Activated naive CD4-positive, alpha-beta T cell treated with anti-CD3 and anti-CD28 coated beads for 36 hours (primary cell): ENCODE measurements at places on chromosomes 6 and 20. TPM values are rescaled to one million over a fixed set of nuclear protein-coding genes. Genes with fewer than 3 reads are reported as not detected.

Gene EPHA7
- total RNA-seq: not detected

Gene LPA
- total RNA-seq: not detected

Gene HLA-DPA1
- total RNA-seq: 15.3 TPM

Gene SH3BGRL2
- 0.62 TPM for total RNA-seq

Gene BPIFA2
- total RNA-seq: not detected

Gene SNAP91
- not detected for total RNA-seq

Gene FUT9
- total RNA-seq: not detected

- H3K27ac ChIP-seq: no peak overlapping the region
- H3K4me1 ChIP-seq: peaks cover 38% of the 10 kb centered on the region
- no peak for DNase-seq
- no peak overlapping the region for H3K4me3 ChIP-seq
- no peaks in the 10 kb centered on the region for H3K36me3 ChIP-seq
- H3K27me3 ChIP-seq: no peaks in the 10 kb centered on the region
These were observed 106.4 kb upstream of the CARMIL1 start for GRCh38 chr6:25172819-25173218.

GRCh38 chr6:13368731-13369115 lies 40.4 kb upstream of the TBC1D7 start:
- peaks cover 3% of the 10 kb centered on the region for H3K36me3 ChIP-seq
- DNase-seq: no peak
- no peak overlapping the region for H3K27ac ChIP-seq
- peaks cover 4% of the 10 kb centered on the region for H3K4me1 ChIP-seq
- H3K4me3 ChIP-seq: no peak overlapping the region

DNA sequence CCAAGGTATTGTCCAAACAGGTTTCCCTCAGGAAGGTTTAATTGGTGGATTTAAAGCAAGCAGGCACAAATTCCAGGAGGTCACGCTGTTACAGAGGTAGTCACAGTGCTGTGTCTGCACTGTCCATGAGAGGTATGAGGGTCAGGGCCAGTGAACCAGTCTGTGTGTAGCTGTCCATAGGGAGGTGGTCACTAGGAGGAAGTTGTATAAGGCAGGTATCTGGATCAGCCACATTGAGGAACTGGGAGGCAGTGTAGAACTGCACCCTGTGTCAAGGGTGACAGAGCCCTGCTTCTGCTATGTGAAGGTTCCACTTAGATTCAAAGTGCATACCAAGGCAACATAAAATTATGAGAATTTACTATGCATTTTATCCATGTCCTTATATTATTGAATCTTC lies 73.3 kb downstream of the MAP3K4 start:
- peaks cover 10% of the 10 kb centered on the region for H3K36me3 ChIP-seq
- no peak overlapping the region for H3K27ac ChIP-seq
- H3K27me3 ChIP-seq: no peaks in the 10 kb centered on the region

DNA sequence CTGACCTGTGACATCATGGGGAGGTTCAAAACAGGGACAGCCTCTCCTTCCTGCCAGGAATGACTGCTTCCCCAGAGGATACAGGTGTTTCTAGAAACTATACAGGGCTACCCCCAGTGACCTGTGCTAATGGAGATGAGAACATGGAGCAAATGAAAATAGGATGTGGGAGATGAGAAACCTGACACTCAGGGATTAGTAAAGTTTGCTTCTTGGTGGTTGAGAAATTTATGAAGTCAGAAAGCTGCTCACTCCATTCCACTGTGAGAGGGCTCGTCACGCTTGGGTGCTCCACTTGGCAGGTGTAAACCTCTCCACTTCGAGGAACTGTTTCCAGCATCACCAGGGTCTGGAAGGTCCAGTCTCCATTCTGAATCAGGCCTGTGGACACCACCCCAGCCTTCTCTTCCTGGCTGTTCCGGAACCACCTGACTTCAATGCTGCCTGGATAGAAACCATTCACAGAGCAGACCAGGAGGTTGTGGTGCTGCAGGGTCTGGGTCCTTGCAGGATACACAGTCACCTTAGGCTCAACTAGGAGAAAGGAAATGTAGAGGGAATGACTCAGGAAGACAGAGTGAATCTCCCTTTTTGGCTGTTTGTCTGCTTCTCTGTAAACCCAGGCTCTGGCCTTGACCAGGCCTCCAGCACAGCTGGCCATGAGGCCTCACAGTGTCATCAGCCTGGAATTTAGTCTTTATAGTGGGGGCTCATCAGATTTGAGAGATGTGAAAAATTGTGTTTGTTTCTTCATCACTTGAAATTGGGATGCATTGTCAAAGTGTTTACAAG lies 10.8 kb downstream of the HLA-DRB5 start:
- no peak overlapping the region for H3K27ac ChIP-seq
- DNase-seq: no peak
- H3K4me1 ChIP-seq: no peaks in the 10 kb centered on the region
- H3K36me3 ChIP-seq: no peaks in the 10 kb centered on the region
- no peak overlapping the region for H3K4me3 ChIP-seq
- peaks cover under 1% of the 10 kb centered on the region for H3K27me3 ChIP-seq

DNA sequence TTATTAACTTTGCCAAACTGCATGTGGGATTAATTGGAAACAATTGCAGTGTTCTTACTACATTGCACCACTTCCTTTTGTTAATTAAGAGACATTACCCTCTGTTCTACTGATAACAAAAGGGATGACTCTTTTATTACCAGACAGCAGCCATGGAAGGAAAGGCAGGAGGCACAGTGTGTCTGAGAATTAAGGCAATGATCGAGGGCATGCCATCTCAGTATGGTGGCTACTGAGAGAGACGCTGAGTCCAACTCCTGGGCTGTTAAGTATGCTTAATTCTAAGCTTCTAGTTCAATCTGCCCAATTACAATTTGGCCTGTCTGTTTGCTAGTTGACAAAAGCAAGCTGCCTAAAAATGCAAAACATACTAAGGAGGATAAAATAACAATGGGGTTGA lies 227.4 kb downstream of the PHACTR1 start:
- peaks cover 4% of the 10 kb centered on the region for H3K4me1 ChIP-seq
- H3K4me3 ChIP-seq: no peak overlapping the region
- H3K27ac ChIP-seq: no peak overlapping the region

GRCh38 chr6:33791620-33792019 lies 2.7 kb upstream of the LEMD2 start:
- H3K4me3 ChIP-seq: no peak overlapping the region
- peaks cover 2% of the 10 kb centered on the region for H3K36me3 ChIP-seq
- no peak for DNase-seq
- no peak overlapping the region for H3K27ac ChIP-seq

- H3K27me3 ChIP-seq: peaks cover 23% of the 10 kb centered on the region
- no peaks in the 10 kb centered on the region for H3K4me1 ChIP-seq
- H3K36me3 ChIP-seq: no peaks in the 10 kb centered on the region
- H3K27ac ChIP-seq: no peak overlapping the region
- no peak for DNase-seq
- no peak overlapping the region for H3K4me3 ChIP-seq
These were observed 57.2 kb upstream of the IRAK1BP1 start for GRCh38 chr6:78810146-78810545.
